ENCODE measurements at places on chromosomes 11 and 22. TPM values are rescaled to one million over a fixed set of nuclear protein-coding genes. Genes with fewer than 3 reads are reported as not detected.

DNA sequence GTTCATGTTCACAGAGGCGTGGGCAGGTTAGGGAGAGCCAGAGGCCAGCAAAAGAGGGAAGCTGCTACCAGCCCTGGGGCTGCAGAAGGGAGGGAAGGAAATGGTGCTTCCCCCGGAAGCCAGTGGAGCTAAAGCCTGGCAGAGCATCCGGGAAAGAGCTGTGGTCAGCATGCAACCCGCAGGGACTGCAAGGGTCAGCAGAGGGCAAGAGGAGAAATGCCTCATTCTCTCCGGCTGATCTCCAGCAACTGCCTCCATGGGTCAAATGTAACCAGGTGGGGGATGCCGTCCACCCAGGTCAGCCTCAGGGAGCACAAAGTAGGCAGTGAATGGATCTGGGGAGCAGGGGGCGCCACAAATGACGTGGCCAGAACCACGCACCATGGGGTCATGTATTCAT is 36.9 kb upstream of the PRR5 start:
- no peaks in the 10 kb centered on the region for H3K36me3 ChIP-seq
- DNase-seq: no peak
- no peak overlapping the region for H3K4me3 ChIP-seq
- no peaks in the 10 kb centered on the region for H3K27me3 ChIP-seq
- peaks cover 9% of the 10 kb centered on the region for H3K4me1 ChIP-seq

GRCh38 chr11:113201054-113201818 is 113.1 kb upstream of the TTC12 start:
- H3K4me3 ChIP-seq: no peak overlapping the region
- no peak overlapping the region for H3K27ac ChIP-seq
- no peaks in the 10 kb centered on the region for H3K4me1 ChIP-seq
- no peaks in the 10 kb centered on the region for H3K27me3 ChIP-seq
- no peaks in the 10 kb centered on the region for H3K36me3 ChIP-seq

DNA sequence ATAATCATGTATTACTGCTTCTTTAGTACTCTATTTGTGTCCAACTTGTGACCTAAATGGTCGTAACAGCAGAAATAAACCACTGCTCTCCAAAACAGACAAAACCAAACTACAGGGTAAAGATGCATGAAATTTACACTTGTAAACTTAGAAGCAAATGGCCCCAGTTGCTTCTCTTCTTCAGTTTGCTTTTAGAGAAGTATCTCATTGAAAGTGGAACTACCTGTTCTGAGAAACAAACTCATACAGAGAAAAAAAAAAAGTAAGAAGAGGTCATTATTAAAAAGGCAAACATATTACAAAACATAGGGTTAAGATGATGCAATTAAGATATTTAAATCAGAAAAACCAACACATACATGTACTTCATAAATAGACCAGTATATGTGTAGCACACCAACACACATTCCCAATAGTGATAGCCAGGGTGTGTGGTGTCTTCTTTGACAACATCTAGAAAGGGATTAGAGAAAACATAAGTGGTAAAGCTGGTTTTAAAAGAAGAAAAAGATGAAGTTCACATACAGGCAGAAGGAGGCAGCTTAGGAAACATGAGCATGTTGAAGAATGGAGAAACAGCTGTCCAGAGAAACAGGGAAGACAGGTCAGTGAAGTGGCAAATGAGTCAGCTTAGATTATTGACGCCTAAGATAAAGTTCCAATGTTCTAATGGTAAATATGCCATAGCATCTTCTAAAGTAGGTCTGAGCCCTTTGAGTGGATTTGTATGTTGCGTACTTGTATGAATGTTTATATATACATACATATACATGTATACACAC is 844.7 kb upstream of the CCDC90B start:
- no peaks in the 10 kb centered on the region for H3K27me3 ChIP-seq
- no peaks in the 10 kb centered on the region for H3K4me1 ChIP-seq
- no peaks in the 10 kb centered on the region for H3K36me3 ChIP-seq
- no peak for DNase-seq
- no peak overlapping the region for H3K27ac ChIP-seq
- H3K4me3 ChIP-seq: no peak overlapping the region

DNA sequence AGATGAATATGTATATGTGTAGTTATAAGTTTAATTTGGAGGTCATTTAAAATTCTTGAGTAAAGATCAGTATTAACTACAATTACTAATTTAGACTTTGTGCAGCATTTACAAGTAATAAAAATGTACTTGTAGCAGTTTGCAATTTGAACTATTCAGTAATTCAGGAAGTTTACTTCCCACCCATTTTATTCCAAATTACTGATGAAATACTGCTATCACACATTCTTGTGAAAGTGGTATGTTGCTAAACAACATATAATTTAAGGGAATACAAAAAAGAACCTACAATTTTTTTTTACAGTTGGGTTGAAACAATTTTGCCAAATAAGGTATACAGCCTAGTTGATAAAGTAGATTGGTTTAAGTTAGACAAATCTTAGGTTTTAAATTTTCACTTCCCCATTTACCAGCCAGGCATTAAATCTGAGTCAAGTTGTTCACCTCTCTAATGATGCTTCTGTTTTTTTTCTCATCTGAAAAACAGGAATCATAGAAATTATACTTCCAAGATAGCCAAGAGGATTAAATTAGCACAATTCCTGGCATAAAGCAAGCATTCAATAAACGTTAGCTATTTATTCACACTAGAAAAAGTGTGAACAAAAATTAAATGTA is 45.3 kb downstream of the ZBTB44 start:
- no peaks in the 10 kb centered on the region for H3K27me3 ChIP-seq
- no peak overlapping the region for H3K27ac ChIP-seq
- H3K4me3 ChIP-seq: no peak overlapping the region
- H3K4me1 ChIP-seq: no peaks in the 10 kb centered on the region

DNA sequence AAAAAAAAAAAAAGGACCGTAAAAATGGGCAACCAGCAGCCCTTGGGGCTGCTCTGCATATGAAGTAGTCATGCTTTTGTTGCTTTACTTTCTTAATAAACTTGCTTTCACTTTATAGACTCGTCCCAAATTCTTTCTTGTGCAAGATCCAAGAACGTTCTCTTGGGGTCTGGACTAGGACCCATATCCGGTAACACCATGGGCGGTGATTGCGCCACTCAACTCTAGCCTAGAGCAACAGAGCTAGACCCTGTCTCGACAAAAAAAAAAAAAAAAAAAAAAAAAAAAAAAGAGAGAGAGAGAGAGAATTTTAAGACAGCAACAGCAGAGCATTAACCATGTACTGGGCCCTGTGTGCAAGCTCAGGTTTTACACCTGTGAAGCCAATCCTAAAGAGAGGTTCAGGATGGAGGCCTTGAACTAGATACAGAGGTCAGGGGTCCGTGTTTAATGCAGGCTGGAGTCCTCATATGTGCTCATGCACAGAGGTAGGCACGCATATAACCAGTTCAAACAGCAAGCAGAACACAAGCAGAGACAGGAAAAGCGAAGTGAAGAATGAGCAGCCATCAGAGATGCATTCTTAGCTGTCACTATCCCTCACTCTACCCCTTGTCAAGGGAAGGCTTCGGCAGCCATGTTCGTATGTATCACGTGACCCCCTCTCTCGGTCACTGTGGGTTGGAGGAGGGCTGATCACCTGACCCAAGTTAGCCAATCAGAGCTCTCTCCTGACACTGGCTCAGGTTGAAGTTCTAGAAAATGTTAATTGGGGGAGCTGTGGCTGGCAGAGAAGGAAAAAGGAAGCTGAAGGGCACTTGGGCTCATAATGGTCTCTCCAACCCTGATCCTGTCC is 16.7 kb upstream of the SYT12 start:
- no peaks in the 10 kb centered on the region for H3K27me3 ChIP-seq
- H3K36me3 ChIP-seq: no peaks in the 10 kb centered on the region
- H3K27ac ChIP-seq: no peak overlapping the region
- H3K4me1 ChIP-seq: no peaks in the 10 kb centered on the region
- no peak for DNase-seq

DNA sequence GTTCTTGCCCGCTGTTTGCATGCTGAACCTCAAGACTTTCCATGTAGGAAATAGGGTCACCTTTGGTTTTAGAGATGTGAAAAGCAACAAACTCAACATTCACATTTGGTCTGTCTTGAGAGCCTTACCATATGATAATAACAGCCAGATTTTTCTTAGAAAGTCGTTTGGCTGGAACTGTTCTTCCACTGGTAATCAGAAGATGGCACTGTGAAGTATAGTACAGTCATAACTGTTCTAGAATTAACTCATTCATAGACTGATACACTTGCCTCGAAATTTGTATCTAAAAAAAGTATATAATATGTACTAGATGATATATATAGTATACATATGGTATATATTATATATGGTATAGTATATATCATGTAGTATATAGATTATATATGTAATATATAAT is 12.3 kb downstream of the LUZP2 start:
- no peak overlapping the region for H3K4me3 ChIP-seq
- DNase-seq: no peak
- H3K27ac ChIP-seq: no peak overlapping the region
- no peaks in the 10 kb centered on the region for H3K4me1 ChIP-seq
- H3K36me3 ChIP-seq: no peaks in the 10 kb centered on the region

DNA sequence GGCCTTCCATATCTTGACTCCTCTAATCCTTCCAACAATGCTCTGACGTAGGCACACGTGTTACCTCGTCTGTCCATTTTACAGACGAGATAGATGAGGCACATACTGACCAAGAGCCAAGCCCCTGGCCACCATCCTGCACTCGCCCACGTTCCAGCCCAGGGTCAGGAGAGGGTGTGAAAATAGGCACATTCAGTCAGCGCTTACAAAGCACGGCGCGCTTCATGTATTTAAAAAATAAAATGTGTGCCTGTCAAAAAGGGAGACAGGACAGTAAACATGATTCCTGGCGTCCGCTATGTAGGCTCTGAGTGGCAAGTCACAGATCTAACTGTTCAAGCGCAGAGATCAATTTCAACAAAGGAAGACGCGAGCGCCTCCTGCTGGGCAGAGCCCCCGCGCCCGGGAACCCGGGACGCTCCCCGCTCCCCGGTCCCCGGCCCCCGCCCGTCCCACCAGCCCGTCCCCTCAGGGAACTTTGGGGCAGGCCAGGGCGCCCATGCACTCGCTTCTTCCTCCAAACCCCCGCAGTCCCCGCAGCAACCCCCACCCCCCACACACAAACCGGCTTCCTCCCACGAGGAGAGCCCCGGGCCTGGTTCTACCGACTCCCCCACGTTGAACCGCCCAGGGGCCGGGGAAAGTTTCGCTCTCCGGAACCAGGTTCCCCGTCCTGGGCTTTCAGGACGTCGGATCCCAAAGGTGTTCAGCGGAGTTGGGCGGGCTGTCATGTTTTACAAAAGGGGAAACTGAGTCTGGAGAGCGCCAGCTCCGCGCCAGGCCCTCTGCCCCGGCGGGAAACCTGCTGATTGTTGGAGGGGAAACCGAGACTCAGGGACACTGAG is 10.4 kb upstream of the C1QTNF6 start:
- peak overlapping the region; percentile 96 for H3K27ac ChIP-seq
- H3K27me3 ChIP-seq: no peaks in the 10 kb centered on the region
- peak overlapping the region; percentile 64 for H3K4me3 ChIP-seq
- peaks cover 24% of the 10 kb centered on the region for H3K4me1 ChIP-seq
- no peaks in the 10 kb centered on the region for H3K36me3 ChIP-seq

- no peaks in the 10 kb centered on the region for H3K27me3 ChIP-seq
- H3K4me1 ChIP-seq: no peaks in the 10 kb centered on the region
- H3K4me3 ChIP-seq: no peak overlapping the region
- no peaks in the 10 kb centered on the region for H3K36me3 ChIP-seq
- DNase-seq: no peak
Observed at GRCh38 chr11:30778596-30778995, 192.4 kb upstream of the MPPED2 start.

DNA sequence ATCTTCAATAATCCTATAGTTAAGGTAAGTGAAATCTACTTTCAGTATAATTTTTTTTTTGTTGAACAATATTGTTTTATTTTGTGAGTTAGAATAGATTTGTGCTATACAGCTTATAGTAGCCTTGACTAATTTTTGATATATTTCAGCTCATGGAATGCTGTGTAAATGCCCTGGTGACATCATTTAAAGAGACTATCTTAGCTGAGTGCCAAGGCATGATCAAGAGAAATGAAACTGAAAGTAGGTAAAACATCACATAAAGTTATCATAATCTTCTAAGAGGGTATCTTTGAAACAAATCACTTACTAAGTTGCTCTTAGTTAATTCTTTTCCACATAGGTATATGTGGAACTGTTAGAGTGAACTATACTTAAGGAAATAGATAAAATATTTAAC is 51.4 kb upstream of the ACAT1 start:
- no peaks in the 10 kb centered on the region for H3K36me3 ChIP-seq
- no peaks in the 10 kb centered on the region for H3K27me3 ChIP-seq
- no peak overlapping the region for H3K27ac ChIP-seq
- no peak for DNase-seq
- H3K4me1 ChIP-seq: no peaks in the 10 kb centered on the region

DNA sequence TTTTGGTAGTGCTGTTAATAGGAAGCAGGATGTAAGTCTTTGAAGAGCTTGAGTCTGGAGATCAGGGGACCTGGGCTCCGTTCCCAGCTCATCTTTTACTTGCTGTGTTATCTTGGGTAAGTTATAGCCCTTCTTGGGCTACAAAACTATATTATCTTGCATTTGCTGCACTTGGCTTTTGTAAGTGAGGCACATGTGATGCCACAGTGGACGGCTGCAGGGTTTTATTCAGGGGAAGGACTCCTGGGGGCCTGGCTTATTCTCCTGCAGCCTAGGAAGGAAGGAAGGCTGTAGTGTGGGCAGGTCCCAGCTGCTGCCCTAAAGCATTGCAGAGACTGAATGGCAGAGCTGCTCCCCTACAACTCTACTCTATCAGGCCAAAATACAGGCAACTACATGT is 6.4 kb downstream of the CD82 start:
- no peak overlapping the region for H3K27ac ChIP-seq
- no peak for DNase-seq
- H3K36me3 ChIP-seq: no peaks in the 10 kb centered on the region
- H3K4me1 ChIP-seq: no peaks in the 10 kb centered on the region
- H3K27me3 ChIP-seq: no peaks in the 10 kb centered on the region

GRCh38 chr11:68498321-68498720 is 37.8 kb downstream of the PPP6R3 start:
- H3K36me3 ChIP-seq: no peaks in the 10 kb centered on the region
- H3K27me3 ChIP-seq: no peaks in the 10 kb centered on the region
- H3K4me3 ChIP-seq: no peak overlapping the region
- H3K27ac ChIP-seq: no peak overlapping the region

- H3K4me3 ChIP-seq: no peak overlapping the region
- DNase-seq: no peak
- H3K27ac ChIP-seq: no peak overlapping the region
- no peaks in the 10 kb centered on the region for H3K36me3 ChIP-seq
Observed at GRCh38 chr11:122750049-122750448, 88.3 kb upstream of the CRTAM start.

The RAB39A gene
- 3.9 TPM for total RNA-seq

The OR51B5 gene
- 0.85 TPM for total RNA-seq

- no peak overlapping the region for H3K4me3 ChIP-seq
- no peaks in the 10 kb centered on the region for H3K27me3 ChIP-seq
- no peaks in the 10 kb centered on the region for H3K36me3 ChIP-seq
- no peaks in the 10 kb centered on the region for H3K4me1 ChIP-seq
- H3K27ac ChIP-seq: no peak overlapping the region
Observed at GRCh38 chr22:41992496-41992895, 6.1 kb upstream of the WBP2NL start.
